ENCODE measurements at places on chromosomes 1 and 21.

DNA sequence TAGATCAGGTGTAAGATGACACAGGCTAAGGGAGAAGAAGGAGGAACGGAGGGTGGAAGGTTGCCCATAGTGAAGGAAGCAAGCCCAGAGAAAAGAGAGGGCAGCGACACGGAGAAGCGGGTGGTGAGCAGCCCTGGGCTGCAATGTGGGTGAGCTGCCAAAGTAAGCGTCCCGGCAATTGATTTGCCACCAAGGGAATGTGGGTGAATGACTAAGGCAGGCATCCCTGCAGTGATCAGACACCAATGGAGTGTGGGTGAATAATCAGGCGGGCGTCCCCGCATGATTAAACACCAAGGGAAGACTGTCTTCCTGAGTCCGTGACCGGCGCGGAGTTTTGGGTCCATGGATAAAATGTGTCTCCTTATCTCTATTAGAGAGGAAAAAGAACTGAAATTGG lies 79.6 kb downstream of the UCHL5 start:
- DNase-seq: no peak

- DNase-seq: no peak
Measured at GRCh38 chr1:154488922-154489321, 13.1 kb upstream of the TDRD10 start.

- no peak for DNase-seq
Measured at GRCh38 chr1:150981805-150982712, at the start of gene ANXA9. Gene ANXA9 (plus strand): TSS chr1:150982292. CDS start chr1:150983106, 814 bp downstream.

- no peak for DNase-seq
Measured at GRCh38 chr21:41928621-41929220, 25.1 kb downstream of the C2CD2 start.

DNA sequence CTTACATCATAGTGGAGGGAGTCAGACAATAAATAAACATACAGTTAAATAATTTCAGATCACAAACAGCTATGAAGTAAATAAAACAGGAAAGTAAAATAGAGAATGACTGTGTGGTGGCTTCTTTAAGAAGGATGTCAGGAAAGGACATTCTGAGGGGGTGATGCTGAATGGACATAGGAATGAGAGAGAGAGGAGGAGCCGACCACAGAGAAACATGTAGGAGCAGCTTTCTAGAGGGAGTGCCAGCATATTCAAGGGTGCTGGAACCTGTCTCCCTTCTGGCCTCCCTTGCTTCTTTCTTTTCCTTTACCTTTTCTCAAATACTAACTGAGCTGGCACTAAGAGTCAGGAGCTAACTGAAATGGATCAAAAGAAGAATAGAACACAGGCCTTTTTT lies 20.5 kb upstream of the BCL10 start:
- no peak for DNase-seq

GRCh38 chr1:230712470-230712942 lies 1.4 kb downstream of the AGT start:
- DNase-seq: no peak

DNA sequence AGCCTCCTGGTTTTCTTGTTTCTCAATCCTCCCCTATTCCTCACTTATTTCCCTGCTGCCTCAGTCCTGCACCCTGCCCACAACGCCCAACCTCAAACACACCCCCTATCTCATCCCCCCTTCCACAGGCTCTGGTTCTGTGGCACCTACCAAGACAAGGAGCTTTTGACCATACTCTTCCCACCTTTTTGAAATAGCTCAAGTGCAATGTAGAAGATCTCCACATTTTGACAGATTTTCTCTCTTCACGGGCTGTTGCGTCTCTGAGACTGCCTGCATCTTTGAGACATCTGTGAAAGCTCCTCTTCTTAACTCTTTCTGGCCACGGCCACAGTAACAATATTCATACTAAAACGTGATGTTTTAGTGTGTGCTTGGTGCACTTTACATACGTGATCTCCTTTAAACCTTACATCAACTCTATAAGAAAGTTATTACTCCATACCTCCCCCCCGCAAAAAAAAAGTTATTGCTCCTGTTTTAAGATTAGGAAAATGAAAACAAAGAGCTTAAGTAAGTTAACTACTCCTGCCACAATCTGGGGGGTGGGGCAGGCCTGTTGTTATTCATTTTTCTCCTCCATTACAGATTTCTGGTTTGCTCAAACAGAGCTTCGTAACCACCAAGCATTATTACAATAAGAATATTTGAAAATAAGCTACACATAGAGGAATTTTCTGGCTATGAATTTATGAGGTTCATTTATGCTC lies 1.8 kb upstream of the SERBP1 start:
- no peak for DNase-seq

- DNase-seq: no peak
Measured at GRCh38 chr21:37380349-37381323, 14.1 kb downstream of the DYRK1A start.

DNA sequence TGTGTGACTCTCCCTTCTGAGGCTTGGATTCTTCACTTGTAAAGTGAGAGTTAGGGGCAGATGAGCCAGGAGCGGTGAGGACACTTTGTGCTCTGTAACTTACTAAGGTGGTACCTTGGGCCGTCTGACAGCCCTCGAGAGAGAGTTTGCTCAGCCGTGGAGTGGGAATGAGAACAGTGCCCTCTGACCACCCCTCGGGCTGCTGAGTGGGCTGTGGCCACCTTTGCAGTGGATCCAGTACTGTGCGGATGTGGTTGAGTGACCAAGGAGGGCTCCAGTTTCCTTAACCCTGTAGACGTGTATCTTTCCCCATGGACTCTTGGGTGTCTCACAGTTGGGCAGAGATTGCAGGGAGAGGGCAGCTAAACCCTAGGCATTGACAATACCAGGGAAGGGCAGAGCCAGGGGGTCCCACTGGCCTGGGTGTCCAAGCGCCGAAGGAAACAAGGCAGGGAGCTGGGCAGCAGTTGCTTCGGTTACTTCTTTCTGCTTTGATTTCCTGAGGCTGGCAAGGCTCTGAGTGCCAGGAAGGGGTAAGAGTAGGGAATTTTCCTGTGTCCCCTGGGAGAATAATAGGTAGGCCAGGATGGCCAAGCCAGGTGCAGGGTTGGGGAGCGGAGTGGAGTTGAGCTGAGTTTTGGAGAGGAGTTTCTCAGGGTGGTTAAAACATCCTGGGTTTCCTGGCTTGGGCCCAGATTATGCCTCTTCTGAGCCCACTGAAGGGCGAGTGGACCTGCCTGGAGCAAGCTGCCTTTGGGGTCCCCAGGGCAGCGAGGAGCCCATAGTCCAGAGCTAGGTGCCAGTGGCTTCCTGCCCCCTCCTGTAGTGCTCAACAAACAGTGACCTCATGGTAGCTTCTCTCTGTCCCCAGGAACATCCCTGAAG lies 27.6 kb downstream of the HMGCS2 start:
- no peak for DNase-seq

DNA sequence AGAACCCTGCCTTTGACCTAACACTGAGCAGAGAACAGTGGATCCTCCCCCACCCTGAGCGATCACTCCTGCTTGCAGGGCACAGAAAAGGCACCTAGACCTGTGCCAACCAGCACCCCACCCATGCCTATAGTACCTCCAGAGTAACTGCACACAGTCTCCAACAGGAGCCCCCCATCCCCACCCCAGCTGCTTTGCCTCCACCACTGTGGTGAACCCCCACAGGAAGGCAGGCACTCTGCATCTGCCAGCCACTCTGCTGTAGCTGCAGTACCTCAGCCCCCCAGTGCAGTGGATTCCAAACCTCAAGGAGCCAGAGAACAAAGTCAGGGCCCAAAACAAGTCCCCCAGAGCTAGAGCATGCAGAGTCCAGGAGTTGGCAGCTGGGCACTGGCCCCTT lies 10.7 kb downstream of the SPATC1L start:
- no peak for DNase-seq

GRCh38 chr1:114512595-114513280 lies 1.7 kb upstream of the TRIM33 start:
- DNase-seq: no peak

- DNase-seq: no peak
Measured at GRCh38 chr1:110643879-110644472, 30.8 kb downstream of the KCNA3 start.

GRCh38 chr1:159602501-159602999 lies 14.9 kb downstream of the APCS start:
- DNase-seq: no peak

GRCh38 chr1:107575226-107575625 lies 389.8 kb downstream of the VAV3 start:
- DNase-seq: no peak

DNA sequence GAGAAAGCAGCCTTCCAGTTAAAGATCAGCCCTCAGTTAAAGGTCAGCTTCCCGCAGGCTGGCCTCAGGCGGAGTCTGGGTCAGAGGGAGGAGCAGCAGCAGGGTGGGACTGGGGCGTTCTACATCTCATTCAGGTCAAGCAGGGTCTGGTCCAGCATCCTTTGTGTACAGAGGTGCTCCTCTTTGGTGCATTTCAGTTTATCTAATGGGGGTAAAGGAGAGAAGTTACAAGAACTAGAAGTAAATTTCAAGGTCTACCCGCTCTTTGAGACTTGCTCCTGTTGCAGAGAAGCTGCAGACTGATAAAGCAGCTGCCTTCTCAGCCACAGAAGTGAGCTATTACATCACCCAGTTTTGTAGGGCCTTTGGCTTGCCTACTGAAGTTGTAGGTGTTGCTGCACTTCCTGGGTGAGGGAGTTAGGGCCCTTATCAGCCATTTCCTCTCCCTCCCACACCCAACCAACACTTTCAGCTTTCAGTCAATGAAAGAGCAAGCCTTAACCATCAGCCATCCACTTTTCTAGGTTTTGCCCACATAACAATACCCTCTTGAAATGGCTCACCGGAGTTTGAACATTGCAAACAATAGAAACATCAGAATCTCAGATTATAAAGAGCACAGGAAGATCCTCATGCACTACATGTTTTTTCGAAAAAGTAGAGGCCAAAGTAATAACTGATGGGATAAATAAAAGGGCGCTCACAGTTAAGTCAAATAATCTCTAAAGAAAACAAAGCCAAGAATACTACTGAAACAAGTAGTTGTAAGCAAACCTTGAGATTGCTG lies 2.8 kb upstream of the NUP210L start:
- DNase-seq: peak; percentile 43

- DNase-seq: no peak
Measured at GRCh38 chr1:14583788-14584187, 14.7 kb upstream of the KAZN start.

DNA sequence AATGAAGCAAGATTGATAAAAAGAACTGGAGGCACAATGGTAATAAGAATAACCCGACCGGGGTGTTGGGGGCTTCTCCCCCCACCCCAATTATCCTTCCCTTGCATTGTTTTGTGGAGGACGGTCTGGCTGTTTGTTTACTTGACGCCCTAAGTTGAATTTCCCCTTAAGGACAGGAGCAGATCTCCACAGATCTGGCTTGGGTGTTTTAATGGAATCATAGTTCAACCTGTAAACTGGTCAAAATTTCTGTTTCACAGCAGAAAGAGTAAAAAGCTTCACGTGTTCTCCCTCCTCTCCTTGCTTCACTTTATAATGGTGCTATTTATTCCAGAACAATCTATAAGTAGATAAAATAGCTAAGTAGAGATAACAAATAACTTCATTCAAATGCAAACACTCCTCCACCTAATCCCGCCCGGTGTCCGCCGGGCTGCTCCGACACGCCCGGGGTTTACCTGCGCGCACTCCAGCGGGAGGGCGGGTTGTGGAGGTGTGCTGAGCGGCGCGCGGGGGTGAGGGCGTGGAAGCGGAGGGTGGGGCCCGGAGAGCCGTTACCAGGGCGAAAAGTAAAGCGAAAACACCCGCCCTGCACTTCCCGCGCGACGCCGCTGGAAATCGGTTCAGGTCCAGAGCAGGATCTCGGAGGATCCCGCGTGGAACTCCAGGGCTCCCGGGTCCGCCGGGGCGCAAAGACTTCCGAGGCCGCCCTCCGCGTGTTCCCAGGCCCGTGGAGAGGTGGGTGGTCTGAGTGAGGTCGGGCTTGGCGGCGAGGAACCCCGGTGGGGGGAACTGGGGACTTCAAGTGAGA lies 2.0 kb upstream of the ATF3 start:
- peak; percentile 43 for DNase-seq

DNA sequence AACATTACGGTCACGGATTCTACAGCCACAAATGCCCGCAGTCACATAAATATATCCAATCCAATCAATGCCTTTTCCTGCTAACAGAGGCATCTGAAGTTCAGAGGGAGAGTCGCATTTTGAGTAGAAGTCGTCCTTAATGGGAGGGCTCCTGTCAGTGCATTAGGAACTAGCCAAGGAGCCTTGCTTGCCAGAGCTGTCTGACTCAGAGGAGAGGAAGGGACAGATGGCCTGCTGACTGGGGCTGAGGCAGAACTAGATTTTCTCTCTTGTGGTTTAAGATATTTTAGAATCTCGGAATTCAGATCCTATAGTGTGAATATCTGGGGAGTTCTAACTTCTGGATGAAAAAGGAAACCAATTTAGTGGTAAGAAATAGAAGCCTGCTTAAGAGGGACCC lies 10.6 kb downstream of the XKR8 start:
- no peak for DNase-seq

DNA sequence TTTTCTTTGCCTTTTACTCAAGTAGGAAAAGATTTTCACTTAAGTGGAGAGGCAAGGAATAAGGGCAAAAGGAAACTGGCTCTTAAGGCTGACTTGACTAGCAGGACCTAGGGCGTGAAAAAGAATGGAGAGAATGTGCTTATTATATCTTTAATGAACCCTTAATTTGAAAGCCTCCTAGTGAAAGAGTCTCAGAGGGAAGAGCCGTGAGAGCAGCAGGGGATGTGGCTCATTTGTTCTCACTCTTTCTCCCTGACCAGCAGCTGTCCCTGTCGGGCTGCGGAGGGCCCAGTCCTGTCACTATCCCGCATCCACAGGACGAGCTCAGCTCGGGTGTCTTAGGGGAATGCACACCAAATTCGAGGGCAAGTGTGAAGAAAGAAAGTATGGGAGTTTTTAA lies 180.1 kb downstream of the EDEM3 start:
- DNase-seq: no peak

DNA sequence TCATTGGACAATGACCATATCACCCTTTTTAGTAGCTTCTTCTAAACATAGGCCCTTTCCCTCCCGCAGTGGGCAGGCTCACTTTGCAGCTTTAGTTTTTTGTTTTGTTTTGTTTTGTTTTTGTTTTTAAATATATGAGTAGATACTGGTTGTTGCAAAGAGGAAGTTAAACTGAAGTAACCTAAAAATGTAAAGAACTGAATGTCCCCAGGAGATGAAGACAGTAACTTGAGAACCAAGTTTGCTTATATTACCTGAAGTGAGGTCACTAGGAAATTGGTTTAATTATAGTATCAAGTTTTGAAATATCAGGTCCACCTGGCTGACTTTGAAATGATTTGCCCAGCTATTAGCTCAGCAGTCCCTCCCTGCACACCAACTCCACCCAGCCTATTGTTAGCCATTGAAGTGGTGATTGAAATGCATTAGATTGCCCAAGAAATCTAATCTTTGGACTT lies 18.2 kb downstream of the SMAP2 start:
- DNase-seq: no peak

GRCh38 chr1:27539901-27540861 lies 50.2 kb upstream of the WASF2 start:
- DNase-seq: no peak

GRCh38 chr1:226957714-226958113 lies 17.6 kb downstream of the COQ8A start:
- no peak for DNase-seq

GRCh38 chr1:101826416-101826815 lies 170.3 kb downstream of the OLFM3 start:
- DNase-seq: no peak
